ENCODE measurements at places on chromosomes 7 and 10.

DNA sequence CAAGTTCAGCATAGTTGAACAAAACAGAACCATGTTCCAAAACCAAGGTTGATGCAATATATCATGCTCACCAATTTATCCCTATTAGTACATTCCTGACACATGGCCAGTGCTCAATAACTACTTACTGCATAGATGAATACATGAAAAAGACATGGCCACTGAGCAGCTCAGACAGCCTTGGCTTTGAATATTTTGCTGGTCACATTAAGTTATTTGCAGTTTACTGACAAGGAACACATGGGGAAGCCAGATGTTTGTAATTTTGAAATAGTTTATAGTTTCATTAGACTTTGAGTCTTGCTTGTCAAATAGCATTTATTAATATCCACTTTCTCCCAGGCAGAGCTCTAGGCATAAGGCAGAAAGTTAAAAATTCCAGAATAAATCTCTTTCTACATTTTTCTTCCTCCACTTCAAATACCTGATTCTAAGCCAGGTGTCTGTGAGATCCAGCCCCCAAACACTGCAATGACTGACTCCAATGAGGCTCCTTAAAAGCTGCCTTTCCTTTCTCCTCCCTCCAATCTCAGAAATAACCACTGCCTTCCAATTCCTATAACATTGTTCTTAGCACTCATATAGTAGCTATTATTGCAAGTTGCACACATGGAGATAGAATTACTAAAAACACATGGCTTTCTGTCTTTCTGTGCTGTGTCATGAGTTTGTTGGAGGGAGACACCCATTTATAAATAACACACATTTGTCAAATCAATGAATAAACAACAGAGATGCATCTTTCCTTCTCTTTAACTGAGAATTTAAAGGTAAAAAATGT is 91.3 kb downstream of the PCGF5 start:
- no peak for DNase-seq

DNA sequence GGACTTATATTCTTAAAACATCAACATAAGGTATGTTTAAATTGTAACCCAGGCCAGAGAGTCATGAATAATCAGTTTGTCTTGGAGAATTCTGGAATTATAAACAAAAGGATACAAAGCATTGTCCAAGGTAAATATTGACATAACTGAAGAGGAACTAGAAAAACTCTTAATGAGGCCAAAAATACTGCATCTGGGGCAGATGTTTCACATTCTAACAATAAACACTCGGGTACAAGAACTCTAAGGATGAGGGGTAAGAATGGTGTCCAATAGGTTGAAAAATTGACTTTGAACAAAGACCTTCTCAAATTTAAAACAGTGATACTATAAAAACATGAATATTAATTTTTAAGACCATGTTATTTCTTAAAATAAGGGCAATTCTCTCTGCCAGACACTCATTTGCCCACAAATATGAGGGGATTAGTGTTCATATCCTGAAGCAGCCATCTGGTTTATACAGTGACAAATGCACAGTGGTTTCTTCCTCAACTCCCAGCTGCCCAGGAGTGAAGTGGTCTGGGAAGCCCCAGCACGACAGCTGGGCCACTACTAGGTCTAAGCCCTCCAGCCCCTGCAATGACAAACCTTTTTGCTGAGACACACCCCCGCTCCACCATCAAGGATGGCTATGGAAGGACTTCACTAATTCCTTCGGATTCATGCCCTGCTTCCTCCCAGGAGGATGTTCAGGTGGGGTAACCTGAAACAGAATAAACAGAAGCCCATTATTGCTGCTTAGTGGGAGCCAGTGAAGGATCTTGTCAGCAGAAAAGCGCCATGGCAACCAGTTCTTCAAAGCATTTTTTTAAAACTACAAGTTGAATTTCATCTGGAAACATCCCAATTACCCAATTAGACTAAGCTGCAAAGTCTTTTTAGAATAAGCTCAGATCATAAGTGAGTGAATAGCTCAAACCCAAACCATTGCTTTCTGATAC is 107.5 kb upstream of the ARID5B start:
- no peak for DNase-seq

DNA sequence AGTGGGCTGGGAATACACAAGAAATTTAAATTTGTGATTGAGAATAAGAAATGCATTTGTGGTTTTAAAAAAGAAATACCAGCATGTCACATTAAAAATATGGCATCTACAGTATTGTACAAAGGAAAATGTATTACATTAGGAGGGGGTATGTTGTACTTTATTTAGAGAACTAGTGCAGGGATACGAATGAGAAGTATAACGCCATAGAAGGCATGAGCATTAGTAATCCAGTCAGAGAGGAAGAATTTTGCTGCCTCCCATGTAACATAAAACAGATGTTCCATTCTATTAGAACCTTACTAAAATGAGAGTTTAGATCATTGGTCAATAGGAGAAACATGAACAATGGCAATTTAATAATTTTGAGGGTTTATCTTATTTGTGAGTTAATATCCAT is 182.2 kb downstream of the ADK start:
- no peak for DNase-seq

DNA sequence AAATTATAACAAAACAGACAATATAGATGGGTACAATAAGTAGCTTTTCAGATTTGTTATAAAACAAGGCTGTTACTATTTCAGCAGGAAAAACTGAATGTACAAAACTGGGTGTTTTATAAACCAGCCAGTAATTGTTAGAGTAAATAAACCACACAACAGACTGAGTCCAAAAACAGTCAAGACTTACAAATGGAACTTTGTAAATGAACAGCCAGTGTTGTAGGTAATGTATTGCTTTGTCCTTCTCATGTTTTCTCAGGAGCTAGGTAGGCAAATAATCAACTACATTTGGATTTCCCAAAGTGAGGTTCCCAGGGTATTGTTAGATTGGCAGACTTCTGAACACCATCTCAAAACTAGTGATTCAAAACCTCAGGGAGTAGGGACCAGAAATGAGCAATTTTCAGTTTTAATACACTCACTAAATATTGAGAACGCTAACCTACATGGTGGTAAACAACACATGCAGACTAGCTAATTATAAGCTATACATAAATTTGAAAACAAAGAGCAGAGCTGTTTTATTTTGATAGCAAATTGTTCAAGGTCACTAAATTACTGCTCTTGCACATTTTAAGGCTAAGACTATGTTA is 36.2 kb downstream of the HERPUD2 start:
- no peak for DNase-seq

DNA sequence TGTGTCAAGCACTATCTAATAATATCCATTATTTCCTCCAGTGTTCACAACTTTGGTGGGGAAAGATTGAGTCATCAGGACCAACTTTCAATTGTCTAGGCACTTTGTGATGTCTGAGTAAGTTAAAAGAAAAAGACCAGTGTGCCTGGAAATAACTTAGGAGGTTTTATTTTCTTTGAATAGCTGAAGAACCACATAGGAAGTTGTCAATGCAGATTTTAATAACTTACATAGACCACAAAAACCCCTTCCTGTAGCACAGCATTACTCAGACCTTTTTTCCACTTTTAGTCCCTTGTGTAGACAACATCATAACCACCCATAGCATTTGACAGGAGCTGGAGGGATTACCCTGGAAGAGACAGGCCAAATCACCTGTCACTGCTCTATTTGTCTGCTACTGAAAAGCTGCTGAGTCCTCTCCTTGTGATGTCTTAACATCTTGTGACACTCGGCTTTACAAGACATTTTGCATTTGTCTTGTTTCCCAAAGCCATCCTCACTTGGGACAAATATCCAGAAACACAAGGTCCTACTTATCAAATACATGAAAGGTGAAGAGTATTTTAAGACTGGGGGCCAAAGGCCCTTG is 241.5 kb upstream of the PTER start:
- peak; percentile 37 for DNase-seq

DNA sequence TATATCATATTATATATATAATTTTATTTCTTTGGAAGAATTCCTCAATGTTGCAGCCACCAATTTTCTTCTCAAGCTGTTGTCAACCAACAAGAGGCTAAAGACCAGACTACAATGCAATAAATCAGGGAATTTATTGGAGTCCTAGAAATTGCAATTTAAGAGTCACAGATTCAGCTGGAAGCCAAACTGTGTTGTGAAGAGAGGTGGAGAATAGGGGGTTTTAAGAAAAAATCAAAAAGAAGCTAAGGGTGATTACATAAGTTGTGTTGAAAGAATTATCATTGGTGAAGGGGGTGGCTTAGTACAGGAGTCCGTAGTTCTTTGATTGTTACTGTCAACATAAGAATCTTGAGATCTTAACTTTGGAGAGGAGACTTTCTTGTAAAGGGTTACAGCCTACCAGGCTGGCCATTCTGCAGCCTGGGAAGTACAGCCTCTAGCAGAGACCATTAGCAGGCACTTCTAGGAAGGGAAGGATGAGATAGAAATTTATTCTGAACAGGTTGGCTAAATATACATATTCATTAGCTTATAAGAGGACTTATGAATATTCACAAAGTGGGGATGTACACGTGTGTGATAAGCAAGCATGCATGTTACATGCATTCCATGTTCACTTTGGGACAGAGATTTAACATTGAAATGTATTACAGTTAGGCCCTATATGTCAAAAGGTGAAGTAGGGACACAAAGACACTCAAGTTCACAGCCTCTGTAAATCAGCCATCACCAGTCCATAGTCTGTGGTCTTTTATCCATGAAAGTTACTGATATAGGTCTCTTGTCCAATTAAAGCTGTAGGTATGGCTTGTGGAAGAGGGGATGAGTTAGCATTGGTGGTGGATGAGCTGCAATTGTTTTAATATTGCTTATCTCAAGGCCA is 8.3 kb upstream of the TMEM168 start:
- DNase-seq = peak; percentile 60

GRCh38 chr10:35546824-35547225 is 58.3 kb upstream of the GJD4 start:
- no peak for DNase-seq

- no peak for DNase-seq
These were observed 181.8 kb downstream of the LRRTM3 start for GRCh38 chr10:67107670-67108069.

DNA sequence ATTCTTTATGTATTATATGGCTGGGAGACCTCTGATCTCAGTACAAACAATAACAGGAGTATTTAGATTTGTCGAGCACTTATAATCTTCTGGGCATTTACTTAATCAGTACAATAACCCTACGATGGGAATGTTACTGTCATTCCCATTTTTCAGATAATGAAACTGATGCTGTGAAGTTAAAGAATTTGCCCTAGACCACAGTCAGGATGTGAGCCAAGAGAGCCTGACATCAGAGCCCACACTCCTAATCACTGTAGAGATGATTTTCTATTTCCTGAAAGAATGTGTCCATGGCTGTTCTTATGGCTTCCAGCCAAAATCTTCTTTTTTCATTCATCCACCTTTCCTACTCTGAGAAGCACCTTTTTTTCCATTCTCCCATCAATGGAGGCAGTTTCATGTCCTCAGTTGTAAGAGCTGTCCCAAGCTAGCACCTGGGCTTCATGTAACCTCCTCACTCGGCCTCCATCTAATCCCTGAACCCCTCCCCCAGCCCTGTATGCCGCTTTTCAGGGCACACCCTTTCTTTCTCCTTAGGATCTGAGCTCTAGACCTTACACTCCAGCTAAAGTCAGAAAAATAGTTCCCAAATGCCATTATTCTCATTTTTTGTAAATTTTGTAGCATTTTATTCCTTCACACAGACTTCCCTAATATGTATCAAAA is 12.2 kb upstream of the CAV1 start:
- DNase-seq = no peak

GRCh38 chr10:103367379-103367781 is 396 bp upstream of the TAF5 start:
- no peak for DNase-seq

DNA sequence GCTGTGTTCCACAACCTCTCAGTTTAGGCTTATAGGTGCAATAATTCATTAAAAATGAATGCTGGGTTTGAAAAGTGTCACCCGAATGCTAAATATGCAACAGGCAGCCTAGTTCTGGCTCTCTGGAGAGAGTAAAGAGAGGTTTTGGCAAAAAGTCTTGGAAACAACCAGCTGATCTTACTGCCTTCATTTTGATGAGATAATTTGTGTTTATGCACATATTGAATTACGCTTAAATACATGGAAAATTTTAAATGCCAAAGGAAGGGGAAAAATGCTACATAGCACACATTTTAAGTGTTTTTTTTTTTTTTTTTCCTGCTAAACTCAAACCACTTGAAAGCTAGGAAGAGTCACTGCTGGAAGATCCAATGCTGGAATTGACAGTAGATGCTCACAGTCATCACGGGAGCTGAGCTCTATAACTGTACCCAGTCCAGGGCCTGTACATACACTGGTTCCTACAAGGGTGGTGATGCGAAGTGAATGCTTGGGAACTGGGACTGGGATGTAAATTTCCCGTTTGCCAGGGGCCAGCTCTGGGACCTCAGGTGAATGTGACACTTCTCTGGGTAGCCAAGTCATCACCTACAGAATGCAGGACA is 151.5 kb downstream of the PFKFB3 start:
- no peak for DNase-seq

GRCh38 chr7:93148727-93149126 is 542 bp upstream of the SAMD9L start:
- DNase-seq = no peak

GRCh38 chr7:52260046-52260665 is 775.3 kb upstream of the POM121L12 start:
- no peak for DNase-seq

GRCh38 chr7:88132725-88133124 is 87.1 kb downstream of the SRI start:
- peak; percentile 73 for DNase-seq

- peak; percentile 62 for DNase-seq
These were observed 116.6 kb upstream of the MACROH2A2 start for GRCh38 chr10:69936091-69936490.

GRCh38 chr10:132163278-132163765 is 23.4 kb upstream of the DPYSL4 start:
- DNase-seq = peak; percentile 45

- DNase-seq = no peak
These were observed 463.9 kb downstream of the PTPRN2 start for GRCh38 chr7:158123753-158124152.

DNA sequence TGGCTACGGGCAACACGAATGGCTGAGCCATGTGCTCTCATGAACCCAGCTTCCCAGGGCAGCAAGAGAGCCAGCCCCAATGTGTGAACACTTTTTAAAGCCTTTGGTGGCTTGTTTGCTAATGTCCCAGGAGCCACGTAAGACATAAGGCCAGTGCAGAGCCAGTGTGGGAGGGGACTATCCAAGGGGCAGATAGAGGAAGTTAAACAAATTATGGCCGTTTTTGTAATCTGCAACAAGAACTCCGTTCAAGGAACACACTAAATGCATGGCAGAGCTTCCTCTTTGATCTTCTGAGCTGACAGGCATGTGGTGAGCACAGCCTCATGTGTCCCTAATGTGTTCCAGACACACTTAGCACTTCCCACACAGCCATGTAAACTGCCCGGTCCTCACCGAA is 133.3 kb downstream of the TEX36 start:
- peak; percentile 10 for DNase-seq

DNA sequence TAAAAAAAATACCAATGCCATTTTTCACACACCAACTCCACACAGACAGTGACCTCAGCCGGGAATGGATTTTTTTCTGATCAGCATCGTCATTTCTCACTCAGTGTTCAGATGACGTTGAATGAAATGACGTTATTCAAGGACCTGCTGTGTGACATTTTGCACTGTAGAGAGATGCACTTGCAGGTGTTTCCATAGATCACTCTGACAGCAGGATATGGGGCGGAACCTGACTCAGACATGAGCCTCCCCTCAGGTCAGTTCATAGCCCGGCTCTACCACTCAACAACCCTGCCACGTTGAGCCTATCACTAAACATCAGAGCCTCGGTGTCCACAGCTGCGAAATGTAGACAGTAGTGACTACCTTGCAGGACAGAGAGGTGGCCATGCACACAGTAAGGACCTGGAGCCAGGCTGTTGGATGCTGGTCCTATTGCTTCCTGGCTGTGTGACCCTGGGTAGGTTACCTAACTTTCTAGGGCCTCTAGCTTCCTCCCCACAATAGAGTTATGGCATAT is 41.4 kb upstream of the ANTXRL start:
- no peak for DNase-seq

All from common myeloid progenitor, CD34-positive (primary cell).